ENCODE measurements at places on chromosomes 13 and 19.
A peak's percentile ranks its signal among the peaks of the same experiment; 100 is the strongest.

- no peak for DNase-seq
- H3K4me1 ChIP-seq, result no peaks in the 10 kb centered on the region
- no peaks in the 10 kb centered on the region for H3K27me3 ChIP-seq
- H3K4me3 ChIP-seq, result no peak overlapping the region
- H3K27ac ChIP-seq, result peak overlapping the region; percentile 5
Observed at GRCh38 chr19:17716309-17716929, 2.9 kb upstream of the MAP1S start.

DNA sequence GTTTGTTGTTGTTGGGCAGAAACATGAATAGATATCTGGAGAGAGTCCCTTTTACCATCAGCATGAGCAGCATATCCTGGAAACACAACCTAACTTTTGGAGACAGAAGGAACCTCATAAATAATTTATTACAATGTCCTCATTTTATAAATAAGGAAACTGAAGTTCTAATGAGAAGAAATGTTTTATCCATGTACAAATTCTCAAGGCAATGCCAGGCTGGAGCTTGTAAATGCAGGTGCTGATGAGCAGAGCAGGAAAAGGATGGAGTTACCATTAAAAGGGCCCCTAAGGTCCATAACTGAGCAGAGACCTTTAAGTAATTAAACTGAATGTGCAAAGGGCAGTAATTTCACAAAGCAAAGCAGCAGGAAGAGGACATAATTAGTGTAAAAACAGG is 17.3 kb downstream of the LCP1 start:
- H3K27ac ChIP-seq, result no peak overlapping the region
- DNase-seq, result no peak
- peaks cover 3% of the 10 kb centered on the region for H3K4me1 ChIP-seq
- H3K27me3 ChIP-seq, result no peaks in the 10 kb centered on the region
- no peak overlapping the region for H3K4me3 ChIP-seq
- no peaks in the 10 kb centered on the region for H3K36me3 ChIP-seq

GRCh38 chr19:10113592-10113963 is 2.1 kb downstream of the P2RY11 start:
- H3K36me3 ChIP-seq, result peaks cover 95% of the 10 kb centered on the region
- H3K27me3 ChIP-seq, result no peaks in the 10 kb centered on the region
- peaks cover 15% of the 10 kb centered on the region for H3K4me1 ChIP-seq
- no peak for DNase-seq
- no peak overlapping the region for H3K4me3 ChIP-seq

DNA sequence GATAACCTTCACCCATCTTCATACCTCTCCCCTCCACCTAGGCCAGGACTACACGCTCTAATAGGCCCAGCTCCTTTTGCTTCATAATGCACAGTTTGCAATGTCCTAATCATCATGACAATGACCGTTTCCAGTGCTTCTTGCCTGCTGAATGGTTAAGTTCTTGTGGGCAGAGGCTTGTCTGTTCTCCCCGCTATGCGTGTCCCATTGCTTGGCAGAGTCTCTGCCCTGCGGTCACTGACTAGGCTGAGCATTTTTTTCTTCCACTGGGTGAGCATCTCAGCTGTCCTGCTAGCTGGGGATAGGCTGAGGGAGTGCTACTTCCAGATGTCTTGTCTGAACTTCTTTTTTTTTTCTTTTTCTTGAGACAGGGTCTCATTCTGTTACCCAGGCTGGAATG is 314.7 kb downstream of the UQCRFS1 start:
- no peak overlapping the region for H3K4me3 ChIP-seq
- H3K27ac ChIP-seq, result no peak overlapping the region
- H3K4me1 ChIP-seq, result no peaks in the 10 kb centered on the region
